ENCODE measurements at places on chromosomes 3 and 15.

DNA sequence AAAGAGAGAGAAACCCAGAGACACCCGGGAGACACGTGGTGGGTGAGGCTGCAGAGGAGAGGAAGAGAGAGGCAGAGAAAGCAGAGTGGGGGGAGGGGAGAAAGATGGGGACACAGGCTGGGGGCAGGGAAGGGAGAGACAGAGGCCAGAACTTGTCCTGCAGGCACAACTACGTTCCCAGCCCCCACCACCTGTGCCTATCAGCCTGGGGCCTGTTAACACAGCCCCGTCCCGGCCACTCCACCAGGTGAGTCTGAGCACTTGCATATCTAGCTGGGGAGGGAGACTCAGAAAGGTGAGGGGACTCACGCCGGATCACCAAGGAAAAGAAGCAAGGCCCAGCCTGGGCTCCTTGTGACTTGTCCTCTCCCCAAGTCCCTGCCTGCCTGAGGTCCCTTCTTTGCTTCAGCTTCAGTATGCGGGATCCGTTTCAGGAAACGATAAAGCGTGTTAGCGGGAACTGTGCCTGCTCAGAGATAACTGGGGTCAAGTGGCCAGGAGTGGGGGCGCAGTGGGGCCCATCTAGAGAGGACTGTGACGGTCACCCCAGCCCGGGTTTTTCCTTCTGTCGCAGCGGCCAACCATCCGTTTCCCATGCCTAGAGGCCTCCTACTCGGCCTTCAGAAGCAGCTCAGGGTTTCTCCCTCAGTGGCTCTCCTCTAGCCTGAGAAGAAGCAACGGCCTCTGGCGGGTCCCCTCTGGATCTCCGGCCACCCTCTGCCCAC, 10.3 kb downstream of the LINGO1 start:
- DNase-seq: no peak

DNA sequence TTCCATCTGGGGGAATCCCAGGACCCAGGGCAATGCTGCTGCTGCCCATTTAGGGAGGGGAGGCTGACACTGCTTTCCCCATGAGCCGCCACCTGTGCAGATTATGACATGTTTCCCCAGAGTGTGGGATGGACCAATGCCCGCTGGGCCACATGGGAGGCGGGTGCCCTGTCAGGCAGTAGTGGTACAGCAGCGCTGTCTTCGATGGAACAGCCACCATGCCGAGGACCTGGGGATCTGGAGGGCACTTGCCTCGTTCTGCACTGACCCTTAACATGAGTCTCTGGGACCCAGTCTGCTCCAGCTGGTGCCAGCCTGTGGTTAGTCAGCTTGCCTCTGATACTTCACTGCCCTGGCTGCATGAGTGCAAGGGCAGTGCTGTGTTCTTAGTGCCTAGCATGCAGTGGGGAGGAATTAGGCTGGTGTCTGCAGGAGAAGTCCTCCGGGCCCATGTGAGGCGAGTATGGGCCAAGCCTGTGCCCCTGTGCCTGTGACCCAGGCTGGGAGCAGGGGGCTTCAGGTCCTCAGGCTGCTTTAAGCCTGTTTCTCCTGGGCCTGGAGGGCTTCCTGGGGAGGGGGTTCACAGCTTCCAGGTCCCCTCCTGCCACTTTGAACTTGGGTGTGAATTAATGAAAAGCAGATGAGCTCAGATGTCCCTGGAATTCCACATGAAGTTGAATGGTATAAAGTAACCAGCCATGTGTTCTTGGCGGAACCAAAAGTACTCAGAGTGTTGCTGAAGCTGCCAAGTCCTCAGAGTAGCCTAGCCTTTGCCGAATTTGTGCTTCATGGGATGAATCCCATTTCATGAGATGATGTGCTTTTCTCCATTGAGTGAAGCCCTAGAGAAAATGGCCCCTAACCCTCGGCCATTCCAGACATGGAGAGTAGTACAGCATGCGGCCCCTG, 22.9 kb downstream of the KLF13 start:
- DNase-seq: no peak

DNA sequence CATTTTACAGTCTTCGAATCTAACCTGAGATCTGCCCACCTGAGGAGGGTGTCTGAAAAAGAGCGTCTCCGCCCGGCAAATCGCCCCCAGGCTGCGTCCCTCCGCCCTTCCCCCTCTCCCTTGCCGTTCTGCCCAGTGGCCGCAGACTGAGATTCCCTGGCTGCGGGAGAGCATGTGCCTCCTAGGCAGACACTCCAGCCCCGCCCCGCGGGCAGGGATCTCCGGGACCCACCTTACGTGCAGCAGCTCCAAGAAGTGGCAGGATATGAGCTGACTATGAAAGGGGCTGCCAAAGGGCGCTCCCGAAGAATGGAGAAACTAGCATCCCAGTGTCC, 2.7 kb upstream of the WNT5A start:
- DNase-seq: no peak

DNA sequence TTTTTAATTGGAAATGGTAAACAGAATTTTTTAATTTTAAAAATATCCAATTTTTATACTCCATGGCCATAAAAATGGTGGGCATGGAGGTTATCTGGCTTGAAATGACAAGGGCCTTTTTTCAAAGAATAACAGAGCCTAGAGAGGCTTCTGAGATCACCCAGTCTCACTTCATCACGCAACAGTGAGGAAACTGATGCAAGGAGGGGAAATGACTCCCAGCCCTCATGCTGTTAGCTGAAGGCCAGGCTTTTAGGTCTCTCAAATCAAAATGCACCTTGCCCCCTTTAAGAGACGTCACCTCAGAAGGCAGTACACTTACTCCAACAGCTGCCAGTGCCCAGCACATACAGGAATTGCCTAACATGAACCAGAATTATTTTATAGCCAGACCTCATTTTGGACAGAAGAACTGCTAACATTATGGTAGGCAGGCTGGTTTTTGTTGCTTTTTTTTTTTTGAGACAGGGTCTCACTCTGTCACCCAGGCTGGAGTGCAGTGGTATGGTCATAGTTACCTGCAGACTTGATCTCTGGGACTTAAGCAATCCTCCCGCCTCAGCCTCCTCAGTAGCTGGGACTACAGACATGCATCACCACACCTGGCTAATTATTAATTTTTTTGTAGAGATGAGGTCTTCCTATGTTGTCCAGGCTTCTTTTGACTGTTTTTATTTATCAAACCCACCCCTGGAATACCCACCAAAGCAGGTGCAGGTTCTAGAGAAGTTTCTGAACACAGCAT, 9.1 kb downstream of the RAB43 start:
- DNase-seq: no peak

GRCh38 chr15:55237219-55238130, 40.7 kb upstream of the RSL24D1 start:
- no peak for DNase-seq

DNA sequence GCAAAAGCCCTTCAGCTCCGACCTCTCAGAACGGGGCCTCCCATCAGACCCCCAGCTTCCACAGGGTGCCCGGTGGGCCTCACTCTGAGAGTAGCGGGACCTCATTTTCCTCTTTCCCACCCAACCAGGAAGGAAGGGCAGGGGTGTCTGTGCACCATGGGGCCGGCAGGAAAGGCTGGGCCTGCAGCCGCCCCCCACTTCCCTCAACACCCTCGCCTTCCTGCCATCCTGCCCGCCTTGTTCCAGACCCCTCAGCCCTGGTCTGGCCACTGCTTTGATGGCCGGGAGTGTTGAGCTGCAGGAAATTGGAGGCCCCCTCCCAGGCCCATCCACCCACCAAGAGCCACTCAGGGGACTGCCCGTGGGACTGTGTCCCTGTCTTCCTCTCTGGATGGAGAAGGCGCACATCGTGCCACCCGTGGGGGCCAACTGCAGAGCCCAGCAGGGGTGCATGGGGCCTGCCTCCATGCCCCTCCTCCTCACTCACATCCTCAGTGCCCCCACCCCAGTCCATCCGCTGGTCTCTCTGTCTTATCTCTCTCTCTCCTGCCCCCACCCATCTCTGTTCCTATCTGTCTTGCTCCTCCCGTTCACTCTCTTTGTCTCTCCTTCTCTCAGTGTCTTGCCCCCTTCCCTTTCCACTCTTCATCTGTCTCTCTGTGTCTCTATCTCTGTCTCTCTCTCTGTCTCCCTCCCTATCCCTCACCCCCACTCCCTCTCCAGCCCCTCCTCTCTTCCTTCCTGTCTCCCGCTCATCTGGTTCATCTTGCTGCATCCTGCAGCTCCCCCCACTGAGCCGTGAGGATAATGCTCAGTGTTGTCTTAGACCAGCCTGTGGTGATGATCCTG, 1.8 kb upstream of the PLXND1 start:
- DNase-seq: no peak

GRCh38 chr15:36401586-36401966, 177.8 kb upstream of the CDIN1 start:
- no peak for DNase-seq

- DNase-seq: no peak
These were observed 494 bp upstream of the NISCH start for GRCh38 chr3:52454938-52455282.

DNA sequence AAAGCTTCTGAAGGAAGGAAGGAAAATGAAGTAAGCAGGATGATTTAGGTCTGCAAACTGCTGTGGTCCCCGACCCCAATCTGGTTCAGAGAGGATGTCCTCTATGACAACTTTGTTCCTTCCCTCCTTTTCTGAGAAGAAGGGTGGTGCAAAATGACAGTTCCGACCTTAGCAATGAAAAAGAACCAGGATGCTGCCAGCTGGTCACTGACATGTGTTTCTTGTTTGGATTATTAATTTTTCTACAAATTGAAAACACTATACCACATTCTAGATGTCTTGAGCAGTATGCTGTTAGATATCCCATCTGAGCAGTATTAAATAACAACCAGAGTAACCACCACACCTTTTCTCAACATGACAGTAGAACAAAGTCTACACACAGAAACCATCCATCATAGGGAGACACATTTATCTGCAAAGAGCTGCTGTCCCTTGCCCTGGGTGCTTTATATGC, 27.5 kb downstream of the CDCP1 start:
- DNase-seq: no peak

All from cerebellum (tissue), 4 donors.